ENCODE measurements at places on chromosomes 7 and 10. TPM values are rescaled to one million over a fixed set of nuclear protein-coding genes. Genes with fewer than 3 reads are reported as not detected.

Gene SLC18A3
- total RNA-seq = not detected

Gene GJD4
- total RNA-seq = 0.84 TPM

Gene SOSTDC1
- total RNA-seq = 6.9 TPM

Gene OR9A2
- total RNA-seq = 1.3 TPM

Gene GPR15LG
- not detected for total RNA-seq

Gene FEZF1
- total RNA-seq = not detected

Gene VPS37D
- 12.7 TPM for total RNA-seq

Gene HHEX
- 2.5 TPM for total RNA-seq

Gene SPDYE5
- total RNA-seq = not detected

Gene OR9A4
- total RNA-seq = not detected

Gene FAM24A
- not detected for total RNA-seq

Gene GFRA1
- total RNA-seq = 16.0 TPM

Data from dorsolateral prefrontal cortex (tissue), 122 donors.